ENCODE measurements at places on chromosomes 6 and 20. TPM values are rescaled to one million over a fixed set of nuclear protein-coding genes. Genes with fewer than 3 reads are reported as not detected.

- H3K27ac ChIP-seq: no peak overlapping the region
- H3K4me3 ChIP-seq: no peak overlapping the region
- no peaks in the 10 kb centered on the region for H3K27me3 ChIP-seq
- no peak for DNase-seq
- no peaks in the 10 kb centered on the region for H3K36me3 ChIP-seq
Observed at GRCh38 chr6:149237464-149237863, 80.0 kb upstream of the TAB2 start.

- no peak for DNase-seq
- no peaks in the 10 kb centered on the region for H3K27me3 ChIP-seq
- H3K36me3 ChIP-seq: no peaks in the 10 kb centered on the region
- H3K27ac ChIP-seq: no peak overlapping the region
Observed at GRCh38 chr6:29680416-29680815, 536 bp downstream of the ZFP57 start.

Gene ENPP4
- total RNA-seq: 11.3 TPM

- DNase-seq: peak; percentile 42
- H3K27ac ChIP-seq: no peak overlapping the region
- H3K36me3 ChIP-seq: no peaks in the 10 kb centered on the region
- no peaks in the 10 kb centered on the region for H3K27me3 ChIP-seq
- no peak overlapping the region for H3K4me3 ChIP-seq
Observed at GRCh38 chr20:63734946-63735858, 1.3 kb upstream of the LIME1 start.

DNA sequence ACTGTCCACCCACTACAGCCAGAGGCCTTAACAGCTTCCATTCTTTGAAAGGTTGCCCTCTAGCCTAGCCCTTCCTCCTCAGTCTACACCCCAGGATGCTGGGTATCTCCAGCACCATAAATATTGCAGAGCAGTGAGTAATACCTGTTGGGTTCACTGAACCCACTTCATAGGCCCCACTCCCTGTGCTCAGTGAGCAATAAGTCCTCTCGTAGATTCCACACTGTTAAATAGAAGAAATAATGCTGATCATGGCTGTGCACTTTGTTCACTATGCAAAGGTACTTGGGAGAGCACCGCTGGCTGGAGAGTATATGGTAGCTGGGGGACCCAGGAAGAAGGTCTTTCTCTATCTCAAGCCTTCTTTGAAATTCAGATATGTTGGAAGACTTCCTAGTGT lies 87.3 kb downstream of the RSPH3 start:
- no peaks in the 10 kb centered on the region for H3K36me3 ChIP-seq
- H3K27ac ChIP-seq: no peak overlapping the region
- H3K27me3 ChIP-seq: no peaks in the 10 kb centered on the region
- H3K4me3 ChIP-seq: no peak overlapping the region

Gene MTG2
- total RNA-seq: 36.4 TPM

GRCh38 chr6:123022975-123023374 lies 26.9 kb downstream of the CLVS2 start:
- DNase-seq: no peak
- H3K27me3 ChIP-seq: no peaks in the 10 kb centered on the region
- no peak overlapping the region for H3K4me3 ChIP-seq
- no peaks in the 10 kb centered on the region for H3K36me3 ChIP-seq

Gene PLN
- total RNA-seq: 4.8 TPM

Gene CRIP3
- 2.3 TPM for total RNA-seq

GRCh38 chr6:26055719-26056582 lies 31.3 kb upstream of the HFE start:
- no peaks in the 10 kb centered on the region for H3K36me3 ChIP-seq
- H3K4me1 ChIP-seq: peaks cover 2% of the 10 kb centered on the region
- no peaks in the 10 kb centered on the region for H3K27me3 ChIP-seq
- peak overlapping the region; percentile 81 for H3K4me3 ChIP-seq
- DNase-seq: peak; percentile 93

Gene DACT2
- total RNA-seq: 0.17 TPM

Gene BPIFA1
- total RNA-seq: not detected

DNA sequence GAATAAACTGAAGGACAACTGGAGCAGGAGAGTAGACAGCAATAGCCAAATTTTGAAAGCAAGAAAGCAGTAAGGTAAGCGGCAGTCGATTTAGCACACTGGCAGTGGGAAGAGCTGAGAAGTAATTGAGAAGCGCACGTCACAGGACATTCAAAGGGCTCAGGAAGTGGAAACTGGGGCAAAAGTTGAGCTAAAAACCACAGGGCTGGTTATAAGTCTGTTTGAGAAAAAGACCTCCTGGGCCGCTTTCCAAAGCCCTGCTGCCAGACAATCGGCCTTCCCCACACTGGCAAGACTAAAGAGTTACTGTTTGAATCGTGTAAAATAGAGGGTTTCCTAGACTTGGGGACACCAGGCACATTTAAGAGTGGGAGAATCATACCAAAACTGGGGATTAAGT lies 161.4 kb downstream of the DNAH8 start:
- no peak overlapping the region for H3K4me3 ChIP-seq
- H3K4me1 ChIP-seq: no peaks in the 10 kb centered on the region
- no peak overlapping the region for H3K27ac ChIP-seq
- DNase-seq: no peak
